ENCODE measurements at places on chromosomes 2 and 18.

GRCh38 chr18:26021061-26021754 is 69.2 kb downstream of the SS18 start:
- no peak for DNase-seq

DNA sequence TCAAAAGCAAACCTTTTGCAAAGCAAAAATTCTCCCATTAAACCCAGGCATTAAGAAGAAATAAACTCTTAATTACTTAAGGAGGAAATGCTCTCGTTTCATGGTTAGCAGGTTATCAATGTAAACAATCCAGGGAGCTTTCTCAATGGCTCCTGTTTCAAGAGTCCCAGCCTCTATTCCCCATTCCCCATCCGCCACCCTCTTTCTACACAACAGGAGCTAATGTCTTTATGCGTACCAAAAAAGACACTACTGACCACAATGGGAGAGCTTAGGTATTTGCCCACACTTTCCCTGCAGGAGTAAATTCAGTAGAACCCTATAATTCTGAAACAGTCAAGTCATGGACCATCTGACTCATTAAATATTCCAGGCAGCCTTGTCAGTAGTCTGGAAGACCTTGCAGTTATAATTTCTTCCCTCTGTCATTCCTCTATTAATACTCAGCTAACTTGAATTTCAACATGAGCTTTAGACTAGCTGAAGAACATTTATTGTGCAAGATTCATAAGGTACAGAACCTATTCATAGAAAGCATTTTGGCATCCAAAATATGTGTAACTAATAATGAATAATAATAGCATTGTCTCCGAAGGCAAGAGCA is 48.6 kb downstream of the SLC8A1 start:
- peak; percentile 92 for DNase-seq

GRCh38 chr2:222828572-222828971 is 32.3 kb upstream of the ACSL3 start:
- DNase-seq: no peak

DNA sequence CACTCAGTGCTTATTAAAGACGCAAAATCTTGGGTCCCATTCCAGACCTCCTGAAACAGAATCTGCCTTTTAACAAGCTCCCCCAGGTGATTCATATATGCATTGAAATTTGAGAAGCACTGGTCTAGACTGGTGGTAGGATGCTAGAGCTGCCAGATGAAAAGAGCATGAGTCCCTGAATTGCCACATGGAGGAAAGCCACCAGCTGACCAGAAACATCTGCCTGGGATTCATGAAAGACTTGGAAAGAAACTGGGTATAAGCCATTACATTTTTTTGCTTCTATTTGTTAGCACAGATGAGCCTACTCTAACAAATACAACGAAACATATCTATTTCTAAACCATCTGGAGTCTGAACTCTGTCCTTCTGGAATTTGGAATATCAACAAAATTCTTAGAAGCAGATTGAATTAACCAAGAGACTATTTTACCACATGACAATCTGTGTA is 228.9 kb downstream of the RBM43 start:
- peak; percentile 96 for DNase-seq

DNA sequence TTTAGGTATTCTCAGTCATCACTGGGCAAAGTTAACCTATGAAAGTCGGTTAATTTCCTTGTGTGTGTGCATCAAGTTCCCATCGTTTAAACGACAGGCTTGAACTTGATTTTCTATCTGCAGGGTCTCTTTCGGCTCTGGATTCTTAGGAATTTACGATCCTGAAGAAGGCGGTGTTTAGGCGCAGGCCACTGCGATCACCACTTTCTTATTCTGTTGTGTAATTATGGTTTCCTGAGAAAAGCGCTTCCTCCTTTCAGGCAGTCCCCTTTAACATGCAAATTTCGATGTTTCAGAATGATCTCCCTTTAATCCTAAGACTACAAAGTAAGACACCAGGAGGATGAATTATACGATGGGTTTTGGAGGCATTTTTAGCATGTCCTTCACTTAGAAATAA is 27.9 kb upstream of the MBP start:
- DNase-seq: no peak

All from fibroblast of skin of left quadriceps (primary cell).